GM06990 (cell line): ENCODE measurements at places on chromosomes 1 and 21.
A peak's percentile ranks its signal among the peaks of the same experiment; 100 is the strongest.

DNA sequence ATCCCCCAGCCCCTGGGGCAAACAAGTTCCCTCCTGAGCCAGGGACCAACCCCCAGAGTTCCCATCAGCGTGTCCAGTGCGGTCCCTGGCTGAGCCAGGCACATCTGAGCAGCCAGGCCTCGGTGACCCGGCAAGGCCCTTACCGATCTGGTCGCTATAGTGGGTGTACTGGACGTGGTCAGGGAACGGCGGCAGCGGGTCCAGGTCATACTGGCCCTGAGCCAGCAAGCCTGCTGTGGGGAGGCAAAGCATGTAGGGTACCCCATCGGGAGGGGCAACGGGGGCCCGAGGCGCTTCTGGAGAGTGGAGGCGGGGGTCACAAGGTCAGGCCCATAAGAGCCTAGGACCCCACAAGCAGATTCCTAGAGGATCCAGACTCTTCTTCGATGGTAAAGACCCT, 3.5 kb downstream of the MFAP2 start:
- no peak for DNase-seq

DNA sequence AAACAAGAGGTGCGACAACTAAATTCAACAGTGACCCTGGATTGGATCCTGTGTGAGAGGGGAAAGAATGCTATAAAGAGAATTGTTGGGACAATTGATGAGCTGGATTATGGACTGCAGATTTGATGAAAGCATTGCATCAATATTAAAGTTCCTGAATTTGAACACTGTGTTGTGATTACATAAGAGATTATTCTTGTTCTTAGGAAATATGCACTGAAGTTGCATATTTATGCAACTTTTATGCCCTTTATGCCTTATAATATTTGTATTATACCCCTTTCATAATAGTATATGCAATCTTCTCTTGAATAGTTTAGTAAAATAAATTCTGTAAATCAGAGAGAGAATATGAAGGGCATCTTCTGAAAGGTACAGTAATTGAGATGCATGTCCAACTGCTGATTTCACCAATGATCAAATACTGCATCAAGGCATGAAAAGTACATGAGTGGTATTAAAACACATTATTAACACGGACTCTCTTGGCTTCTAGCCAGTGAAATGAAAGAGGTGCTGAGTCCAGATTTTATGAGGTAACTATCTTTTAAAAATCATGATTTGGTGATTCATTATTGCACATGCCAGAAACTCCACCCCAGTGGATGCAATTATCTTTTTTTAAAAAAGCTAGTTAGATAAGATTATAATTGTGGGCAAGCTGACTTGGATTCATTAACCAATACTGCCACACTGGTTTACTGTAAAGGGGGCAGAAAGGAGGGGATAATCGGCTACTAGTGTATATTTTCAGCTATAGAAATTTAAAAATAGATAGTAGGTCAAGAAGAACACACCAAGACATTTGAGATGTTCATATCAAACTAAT, 19.9 kb upstream of the LPAR3 start:
- no peak for DNase-seq

GRCh38 chr1:88466899-88467580, 217.0 kb upstream of the PKN2 start:
- DNase-seq, result no peak

DNA sequence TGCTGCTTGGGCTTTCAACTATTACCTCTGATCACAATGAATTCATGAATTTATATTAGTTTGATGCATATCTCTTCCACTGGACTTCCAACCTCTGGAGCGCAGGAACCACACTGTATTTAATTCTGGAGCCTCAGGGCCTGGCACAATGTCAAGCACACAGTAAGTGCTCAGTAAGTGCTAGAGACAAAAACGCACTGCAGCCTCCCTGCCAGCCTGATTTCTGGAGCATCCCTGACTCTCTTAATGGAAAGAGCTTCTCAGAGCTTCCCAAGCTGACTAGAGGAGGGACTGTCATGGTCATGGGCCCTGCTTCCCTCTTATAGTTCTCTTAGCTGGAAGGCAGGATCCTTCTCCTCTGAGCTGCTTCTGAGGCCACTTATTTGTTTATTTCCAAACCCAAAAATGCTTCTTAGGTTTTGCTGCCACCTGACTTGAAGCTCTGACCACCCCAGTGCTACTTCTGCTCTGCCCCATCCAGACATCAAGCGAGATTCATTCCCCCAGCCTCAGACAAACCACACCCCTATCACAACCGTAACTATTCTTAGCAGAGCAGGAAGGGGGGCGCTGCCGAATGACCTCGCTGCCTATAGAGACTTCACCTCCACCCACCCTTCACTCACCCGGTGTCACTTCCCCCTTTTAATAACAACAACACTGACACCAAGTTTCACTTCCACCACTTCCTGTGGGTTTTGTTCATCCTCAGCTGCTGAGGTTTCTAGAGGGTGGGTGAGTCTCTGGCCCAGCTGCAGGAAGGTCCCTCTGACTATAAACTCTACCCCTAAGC, 33.6 kb downstream of the NUAK2 start:
- DNase-seq, result peak; percentile 90

- peak; percentile 80 for DNase-seq
Observed at GRCh38 chr1:23524716-23525401, 6.2 kb downstream of the E2F2 start.

GRCh38 chr1:155061381-155062150, 2.0 kb upstream of the EFNA4 start:
- DNase-seq, result peak; percentile 85

- no peak for DNase-seq
Observed at GRCh38 chr1:156359973-156360372, 9.0 kb upstream of the RHBG start.

DNA sequence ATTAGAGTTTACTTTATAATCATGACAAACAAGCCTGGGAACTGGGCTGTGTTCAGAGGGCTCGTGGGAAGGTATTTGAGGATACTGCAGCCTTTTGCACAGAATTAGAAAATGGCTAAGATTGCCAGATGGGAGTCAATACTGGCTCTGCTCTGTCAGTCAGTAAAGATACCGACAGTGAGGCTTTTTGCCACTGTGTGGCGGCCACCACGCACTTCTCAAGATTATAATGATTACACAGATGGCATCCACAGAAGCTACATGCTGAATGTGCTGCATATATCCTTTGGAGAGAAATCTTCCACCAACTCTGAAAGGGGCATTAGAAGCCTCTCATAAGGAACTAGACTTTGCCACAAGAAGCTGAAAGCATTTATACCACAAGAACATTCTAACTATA, 213.4 kb upstream of the PTBP2 start:
- no peak for DNase-seq

GRCh38 chr1:14462851-14463250, 135.6 kb upstream of the KAZN start:
- no peak for DNase-seq

DNA sequence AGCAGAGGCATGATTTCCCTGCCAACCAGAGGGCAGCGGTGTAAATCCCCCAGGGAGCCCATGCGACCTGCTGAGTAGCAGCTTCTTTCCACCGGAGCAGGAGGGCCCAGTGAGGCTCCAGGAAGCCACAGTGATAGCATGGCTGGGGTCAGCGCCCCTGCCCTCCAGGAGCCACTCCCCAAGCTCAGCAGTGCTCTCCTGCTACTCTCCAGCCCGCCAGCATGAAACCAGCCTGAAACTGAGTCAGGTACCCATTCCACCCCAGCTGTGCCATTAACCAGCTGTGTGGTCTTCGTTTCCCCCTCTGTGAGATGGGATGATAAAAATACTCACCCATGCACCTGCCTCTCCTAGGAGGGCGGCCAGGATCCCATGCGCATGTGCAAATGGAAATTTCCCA, 123.8 kb upstream of the TMEM51 start:
- DNase-seq, result no peak

DNA sequence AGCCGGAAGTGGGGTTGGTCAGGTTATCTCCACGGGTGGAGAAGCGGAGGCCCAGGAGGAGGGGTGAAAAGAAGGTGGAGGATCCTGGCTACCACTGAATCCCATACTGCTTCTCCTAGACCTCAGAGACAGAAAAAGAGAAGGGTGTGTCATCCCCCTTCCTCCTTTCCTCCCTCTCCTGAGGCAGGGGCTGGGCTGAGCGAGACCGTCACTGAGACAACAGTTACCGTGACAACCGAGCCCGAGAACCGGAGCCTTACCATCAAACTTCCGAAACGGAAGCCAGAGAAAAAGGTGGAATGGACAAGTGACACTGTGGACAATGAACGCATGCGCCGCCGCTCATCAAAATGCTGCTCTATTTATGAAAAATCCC, 42.1 kb upstream of the NBPF3 start:
- DNase-seq, result peak; percentile 21

GRCh38 chr1:25616095-25616986, at the start of gene MAN1C1:
MAN1C1 (plus strand) TSS chr1:25616791; CDS start chr1:25617798, 1,007 bp downstream.
- peak; percentile 85 for DNase-seq

GRCh38 chr1:5937373-5937857, 54.8 kb downstream of the NPHP4 start:
- no peak for DNase-seq

DNA sequence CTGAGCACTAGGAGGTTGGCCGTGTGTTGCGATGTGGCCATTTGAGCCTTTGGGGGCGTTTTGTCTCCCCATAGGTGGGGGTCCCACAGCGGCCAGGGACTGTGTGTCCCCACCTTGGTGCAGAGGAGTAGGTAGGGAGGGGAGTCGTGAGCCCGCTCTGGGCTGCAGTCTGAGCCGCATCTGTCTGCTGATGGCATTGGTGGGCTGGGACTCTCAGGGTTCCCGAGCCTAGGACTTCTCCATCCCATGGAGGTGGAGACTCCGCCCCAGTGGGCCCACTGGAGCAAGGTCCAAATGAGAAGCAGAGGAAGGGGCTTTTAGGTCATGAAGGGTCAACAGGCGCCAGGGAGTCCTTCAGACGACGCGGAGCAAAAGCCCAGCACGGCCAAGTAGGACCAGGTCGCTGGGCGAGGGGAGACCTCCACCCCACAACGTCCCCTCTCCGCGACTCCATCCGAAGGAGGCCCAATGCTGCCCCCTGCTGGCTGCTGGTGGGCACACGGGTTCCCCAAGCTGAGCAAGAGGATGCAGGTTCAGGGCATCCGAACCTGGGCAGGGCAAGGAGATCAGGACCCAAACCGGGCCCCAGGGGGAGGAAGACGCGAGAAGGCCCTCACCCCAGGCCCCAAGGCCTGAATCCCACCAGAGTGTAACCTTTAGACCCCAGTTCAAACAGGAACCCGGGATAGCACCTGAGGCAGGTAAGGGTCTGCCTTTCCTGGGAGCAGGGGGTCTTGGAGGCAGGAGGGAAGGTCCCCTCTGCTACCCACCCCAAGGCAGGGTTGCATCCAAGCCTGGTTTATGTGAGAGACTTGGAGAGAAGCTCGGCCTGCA, 14.9 kb downstream of the TTC34 start:
- peak; percentile 20 for DNase-seq

- DNase-seq, result no peak
Observed at GRCh38 chr1:67137307-67137753, 2.6 kb upstream of the C1orf141 start.

DNA sequence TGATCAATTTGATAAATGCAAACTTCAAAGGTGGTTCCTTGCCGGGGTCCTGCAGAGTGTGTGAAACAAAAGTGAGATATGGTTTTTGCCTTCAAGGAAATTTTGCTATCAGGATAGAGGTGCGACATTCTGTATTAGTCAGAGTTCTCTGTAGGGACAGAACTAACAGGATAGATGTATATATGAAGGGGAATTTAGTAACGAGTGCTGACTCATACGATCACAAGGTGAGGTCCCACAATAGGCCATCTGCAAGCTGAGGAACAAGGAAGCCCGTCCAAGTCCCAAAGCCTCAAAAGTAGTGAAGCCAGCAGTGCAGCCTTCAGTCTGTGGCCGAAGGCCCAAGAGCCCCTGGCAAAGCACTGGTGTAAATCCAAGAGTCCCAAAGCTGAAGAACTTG, 157.0 kb downstream of the RYR2 start:
- DNase-seq, result no peak

GRCh38 chr1:178664278-178664677, 60.8 kb upstream of the RALGPS2 start:
- DNase-seq, result peak; percentile 47

DNA sequence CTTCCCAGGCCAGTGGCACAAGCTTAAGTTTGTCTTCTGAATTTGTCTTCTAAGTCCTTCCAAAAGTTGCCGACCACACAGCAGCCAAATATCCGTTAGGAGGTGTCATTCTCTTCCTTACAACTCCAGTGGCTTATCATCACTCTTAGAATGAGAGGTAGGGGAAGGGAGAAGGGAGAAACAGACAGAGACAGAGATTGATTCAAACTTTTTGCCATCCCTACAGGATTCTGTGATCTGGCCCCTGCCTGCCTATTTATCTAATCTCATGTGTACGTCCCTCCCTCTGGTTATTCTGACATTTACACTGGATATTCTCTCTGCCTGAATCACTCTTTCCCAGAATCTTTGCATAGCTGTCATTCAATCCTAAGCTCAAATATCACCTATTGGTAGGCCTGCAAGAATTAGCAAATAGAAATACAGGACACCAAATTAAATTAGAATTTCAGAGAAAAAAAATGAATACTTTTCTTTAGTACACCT, 488 bp upstream of the GNL2 start:
- no peak for DNase-seq

DNA sequence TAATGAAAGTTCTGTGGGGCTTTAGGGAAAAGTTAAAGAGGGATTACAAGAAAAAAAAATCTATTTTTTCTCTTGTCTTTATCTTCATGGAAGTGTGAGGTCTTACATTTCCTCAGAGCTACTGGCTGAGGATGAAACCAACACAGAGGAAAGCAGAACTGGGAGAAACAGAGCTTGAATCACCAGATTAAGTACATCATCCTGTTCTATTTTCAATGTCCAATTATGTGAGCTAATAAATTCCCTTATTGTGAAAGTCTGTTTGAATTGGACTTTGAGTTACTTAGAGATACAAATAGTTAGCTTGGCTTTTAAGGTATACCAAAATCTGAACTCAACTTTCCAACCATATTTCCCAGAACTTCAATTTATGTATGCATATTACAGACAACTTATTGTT, 69.2 kb downstream of the LPGAT1 start:
- no peak for DNase-seq

- no peak for DNase-seq
Observed at GRCh38 chr1:67874501-67875111, 41.3 kb upstream of the GNG12 start.

DNA sequence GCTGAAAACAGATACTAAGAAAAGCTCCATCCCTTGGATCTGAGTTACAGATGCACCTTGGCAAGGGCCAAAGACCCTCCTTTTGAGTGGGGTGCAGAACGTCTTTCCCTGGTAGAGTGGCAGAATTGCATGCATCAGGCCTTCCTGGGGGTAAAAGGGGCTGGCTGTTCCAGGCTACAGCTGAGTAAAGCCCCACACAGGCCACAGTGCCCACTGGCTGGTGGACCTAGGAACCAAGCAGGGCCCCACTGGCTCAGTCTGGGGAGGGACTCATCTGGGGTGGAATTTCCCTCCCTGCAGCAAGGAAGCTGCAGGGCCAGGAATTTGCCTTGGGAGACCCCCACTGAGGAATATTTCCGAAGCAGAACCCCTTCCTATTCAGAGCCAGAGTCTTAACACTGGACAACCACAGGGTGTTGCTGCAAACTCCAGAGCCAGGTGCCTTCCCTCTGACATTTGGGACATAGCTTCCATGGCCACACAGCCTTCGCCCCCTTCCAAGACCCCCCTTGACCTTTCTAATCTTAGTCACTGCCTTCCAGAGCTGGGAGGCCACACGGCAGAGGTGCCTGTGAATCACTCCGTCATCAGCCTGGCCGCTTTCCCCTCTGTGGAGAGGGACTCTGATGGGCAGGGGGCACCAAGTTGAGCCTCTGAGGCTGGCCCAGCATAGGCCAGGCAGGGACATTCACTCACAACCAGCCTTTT, 52.5 kb downstream of the LACTBL1 start:
- DNase-seq, result no peak

GRCh38 chr21:44078411-44078981, 28.7 kb upstream of the PWP2 start:
- DNase-seq, result no peak
